ENCODE measurements at places on chromosomes 5 and 9.

DNA sequence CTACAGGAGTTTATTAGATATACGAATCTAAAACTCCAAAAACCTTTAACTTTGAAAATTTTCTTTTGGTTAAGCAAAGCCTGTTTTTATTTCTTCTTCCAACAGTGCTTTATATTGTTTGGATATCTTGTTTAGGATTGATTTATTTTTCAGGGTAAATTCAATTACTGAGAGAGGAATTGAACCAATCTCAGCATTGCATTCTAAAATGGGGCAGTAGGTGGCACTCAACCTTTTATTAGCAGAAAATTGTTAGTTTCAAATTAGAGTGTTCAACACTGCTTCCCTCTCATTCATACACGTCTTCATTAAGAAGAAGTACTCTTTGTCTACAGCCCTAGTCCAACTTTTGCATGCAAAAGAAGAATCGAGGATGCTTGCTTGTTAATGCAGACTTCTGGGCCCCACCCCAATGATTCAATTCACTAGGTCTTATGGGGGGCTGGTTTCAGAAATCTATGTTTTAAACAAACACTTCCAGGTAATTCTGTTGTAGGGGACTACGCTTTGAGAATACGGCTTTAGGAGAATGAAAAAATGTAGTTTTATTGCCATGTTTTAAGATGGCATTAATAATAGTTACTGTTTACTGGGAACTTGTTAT is 26.6 kb downstream of the MRPL22 start:
- no peak for DNase-seq

DNA sequence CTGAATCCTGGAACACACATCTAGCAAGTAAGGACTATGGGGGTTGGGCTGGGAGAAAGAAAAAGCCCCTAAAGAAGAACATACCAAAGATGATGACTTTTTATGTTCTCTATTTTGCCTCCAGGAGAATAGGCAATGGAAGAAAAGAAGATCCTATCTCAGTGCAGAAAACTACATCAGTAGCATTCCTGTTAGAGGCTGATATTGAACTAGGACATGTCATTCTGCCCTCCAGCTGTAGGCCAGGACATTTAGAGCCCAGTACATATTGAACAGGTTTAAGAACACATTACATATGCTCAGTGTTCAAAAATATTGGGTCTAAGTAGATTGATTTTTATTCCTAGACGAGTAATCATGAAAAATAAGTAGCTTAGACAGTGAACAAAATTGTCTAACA is 24.7 kb downstream of the PRLR start:
- no peak for DNase-seq

- DNase-seq: no peak
Measured at GRCh38 chr5:155699385-155699784, 627.6 kb upstream of the SGCD start.

GRCh38 chr5:112350626-112351025 is 68.5 kb downstream of the EPB41L4A start:
- DNase-seq: no peak

- DNase-seq: no peak
Measured at GRCh38 chr5:19903611-19904010, 84.4 kb downstream of the CDH18 start.

- no peak for DNase-seq
Measured at GRCh38 chr9:94928691-94929368, 202.3 kb downstream of the AOPEP start.

All from GM18507 (cell line).